ENCODE measurements at places on chromosomes 6 and 20.

DNA sequence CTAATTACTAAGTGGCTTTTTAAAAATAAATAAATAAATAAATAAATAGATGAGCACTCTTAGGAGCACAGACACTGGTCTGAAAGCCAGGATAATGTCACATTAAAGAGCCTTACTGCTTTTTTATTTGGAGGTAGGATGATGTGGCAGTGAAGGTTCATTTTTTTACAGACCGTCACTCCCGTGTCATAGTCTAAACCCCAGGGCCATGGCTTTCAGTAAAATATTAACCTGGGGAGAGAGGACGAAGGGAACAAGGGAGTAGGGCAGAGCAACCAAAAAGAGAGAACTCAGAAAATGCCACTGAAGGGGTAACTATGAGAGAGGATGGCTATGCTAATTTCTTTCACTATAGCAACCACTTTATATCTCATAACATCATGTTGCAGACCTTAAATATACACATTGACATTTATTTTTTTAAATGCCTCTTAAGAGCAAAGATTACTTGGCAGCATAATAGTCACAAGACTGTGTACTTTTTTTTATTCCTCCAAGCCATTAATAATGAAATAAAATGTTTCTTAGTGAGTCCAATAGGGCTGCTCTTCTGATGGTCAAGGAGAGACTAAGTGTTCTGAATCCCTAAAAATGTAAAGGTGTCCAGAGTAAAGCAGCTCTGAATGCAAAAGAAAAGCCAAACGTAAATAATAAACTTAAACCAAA lies 100.9 kb upstream of the SIM1 start:
- DNase-seq: no peak

DNA sequence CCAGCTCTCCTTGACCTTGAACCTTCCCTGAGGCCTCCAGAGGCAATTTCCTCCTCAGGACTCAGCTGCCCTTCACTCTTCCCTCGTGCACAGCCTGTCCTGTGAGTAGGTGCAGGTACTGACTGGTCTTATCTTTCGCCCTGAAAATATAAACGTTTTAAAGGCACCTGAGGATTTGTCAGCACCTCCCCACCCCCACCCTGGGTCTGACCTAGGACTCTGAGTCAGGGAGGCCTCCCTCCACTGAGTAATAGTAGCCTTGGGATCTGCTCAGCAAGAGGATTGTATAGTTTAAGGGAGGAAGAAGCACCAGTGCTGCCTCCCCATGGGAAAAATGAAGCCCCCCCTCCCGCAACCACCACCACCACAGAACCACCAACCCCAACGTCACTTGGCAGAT lies 54.6 kb downstream of the PPARD start:
- DNase-seq: no peak

- DNase-seq: no peak
These were observed 39.5 kb downstream of the ID4 start for GRCh38 chr6:19876672-19877071.

GRCh38 chr6:134911547-134911946 lies 38.4 kb downstream of the ALDH8A1 start:
- no peak for DNase-seq

- DNase-seq: peak; percentile 50
These were observed 1.0 kb upstream of the SYNCRIP start for GRCh38 chr6:85643537-85644278.

- no peak for DNase-seq
These were observed 175.9 kb upstream of the GJE1 start for GRCh38 chr6:141956868-141957267.

GRCh38 chr20:5400164-5400762 lies 83.5 kb upstream of the PROKR2 start:
- DNase-seq: peak; percentile 3

- no peak for DNase-seq
These were observed 476.2 kb upstream of the POU3F2 start for GRCh38 chr6:98358173-98358572.

DNA sequence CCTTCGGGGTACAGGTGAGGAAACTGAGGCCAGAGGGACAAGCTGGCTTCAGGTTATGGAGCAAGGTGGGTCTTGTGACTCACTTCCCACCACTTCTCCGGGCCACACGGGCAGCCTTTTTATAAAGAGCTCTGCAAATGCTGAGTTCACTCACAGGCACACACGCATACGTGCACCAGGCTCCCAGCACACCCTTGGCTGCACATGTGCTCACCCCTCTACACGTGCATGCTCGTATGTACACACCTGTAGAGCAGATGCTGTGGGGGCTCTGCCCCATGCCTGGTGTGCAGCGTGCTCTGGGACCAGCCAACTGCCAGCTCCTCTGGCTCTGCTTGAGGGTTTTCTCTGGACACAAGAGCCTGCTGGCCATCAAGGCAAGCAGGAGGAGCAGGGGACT lies 29.1 kb downstream of the VSTM2L start:
- no peak for DNase-seq

- no peak for DNase-seq
These were observed 11.2 kb downstream of the CST5 start for GRCh38 chr20:23868321-23868720.

- no peak for DNase-seq
These were observed 111.8 kb upstream of the SLC35F1 start for GRCh38 chr6:117795234-117795633.

DNA sequence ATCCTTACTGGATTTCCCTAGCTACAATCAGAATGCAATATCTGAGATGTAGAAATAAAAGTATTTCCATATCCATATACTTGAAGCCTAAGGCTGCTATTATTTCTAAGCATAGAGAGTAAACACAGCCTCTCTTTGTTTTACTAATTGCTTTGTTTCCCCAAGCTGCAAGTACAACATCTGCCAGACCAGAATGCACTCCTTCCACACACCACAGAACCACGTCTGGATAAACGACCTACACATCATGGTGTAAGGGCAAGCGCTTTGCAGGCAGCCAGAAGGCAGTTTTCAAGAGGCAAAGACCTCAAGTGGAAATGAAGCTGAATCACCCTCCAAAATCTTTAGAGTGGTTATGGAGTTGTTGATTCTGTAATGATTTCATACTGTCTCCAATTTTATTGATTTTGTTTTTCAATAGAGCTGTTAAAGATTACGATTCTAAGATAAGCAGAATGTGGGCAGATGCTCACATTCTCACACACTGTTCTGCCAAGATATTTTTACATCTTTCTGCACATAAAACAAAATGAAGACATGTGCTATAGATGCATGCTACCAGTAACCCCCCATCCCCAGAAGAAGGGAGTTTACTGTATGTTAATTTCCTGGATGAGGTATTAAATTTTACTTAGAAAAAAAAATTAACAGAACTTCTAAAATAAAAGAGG lies 88.8 kb downstream of the THEMIS start:
- no peak for DNase-seq

DNA sequence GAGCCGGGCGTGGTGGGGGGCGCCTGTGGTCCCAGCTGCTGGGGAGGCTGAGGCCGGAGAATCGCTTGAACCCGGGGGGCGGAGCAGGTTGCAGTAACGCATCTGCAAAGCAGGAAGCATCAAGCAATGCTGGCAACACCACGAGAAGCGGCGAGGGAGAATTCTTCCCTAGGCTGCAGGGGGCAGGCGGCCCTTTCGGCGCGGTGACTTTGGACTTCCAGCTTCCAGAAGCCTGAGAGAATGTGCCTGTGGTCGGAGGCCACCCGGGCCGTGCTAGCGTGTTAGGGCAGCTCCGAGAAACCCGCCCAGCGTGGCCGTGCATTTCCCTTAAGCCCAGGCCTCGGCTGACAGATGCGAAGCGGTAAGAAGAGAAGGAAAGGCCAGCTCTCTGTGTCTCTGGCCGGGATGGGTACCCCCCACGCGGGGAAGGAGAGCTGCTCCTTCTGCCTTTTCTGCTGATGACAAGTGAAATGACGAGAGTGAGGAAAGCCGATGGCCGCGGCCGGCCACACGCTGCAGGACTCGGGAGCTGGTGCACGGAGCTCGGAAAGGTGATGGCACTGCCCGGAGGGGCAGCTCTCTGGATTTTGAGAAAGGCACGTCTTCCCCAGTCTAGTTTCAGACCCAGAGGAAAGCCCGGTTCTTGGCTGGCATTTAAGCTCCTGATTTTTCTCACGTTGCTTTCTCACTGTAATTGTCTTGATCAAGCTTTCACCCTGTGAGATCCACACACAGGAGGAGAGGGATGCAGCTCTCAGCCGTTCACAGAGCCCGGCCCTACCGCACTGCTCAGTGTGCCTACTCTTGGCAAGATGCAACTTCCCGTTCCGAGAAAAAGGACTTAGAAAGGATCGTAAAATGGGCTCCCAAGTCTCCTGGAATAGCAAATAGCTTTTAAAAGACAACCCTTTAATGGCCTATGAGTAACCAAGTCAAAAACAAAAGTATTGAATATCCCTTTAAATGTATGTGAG lies 68.3 kb upstream of the EXOC2 start:
- no peak for DNase-seq

GRCh38 chr6:91278416-91278815 lies 691.5 kb upstream of the MAP3K7 start:
- no peak for DNase-seq

GRCh38 chr6:151452750-151453427 lies 963 bp upstream of the RMND1 start:
- no peak for DNase-seq

GRCh38 chr20:42350521-42350920 lies 732.3 kb upstream of the CHD6 start:
- no peak for DNase-seq

- DNase-seq: no peak
These were observed 36.6 kb downstream of the TTLL9 start for GRCh38 chr20:31907046-31907445.

GRCh38 chr20:62791301-62792181 lies 4.7 kb upstream of the MRGBP start:
- DNase-seq: peak; percentile 55

GRCh38 chr6:10237298-10238038 lies 177.4 kb downstream of the TFAP2A start:
- no peak for DNase-seq

GRCh38 chr6:79895382-79896074 lies 51.8 kb downstream of the ELOVL4 start:
- no peak for DNase-seq

DNA sequence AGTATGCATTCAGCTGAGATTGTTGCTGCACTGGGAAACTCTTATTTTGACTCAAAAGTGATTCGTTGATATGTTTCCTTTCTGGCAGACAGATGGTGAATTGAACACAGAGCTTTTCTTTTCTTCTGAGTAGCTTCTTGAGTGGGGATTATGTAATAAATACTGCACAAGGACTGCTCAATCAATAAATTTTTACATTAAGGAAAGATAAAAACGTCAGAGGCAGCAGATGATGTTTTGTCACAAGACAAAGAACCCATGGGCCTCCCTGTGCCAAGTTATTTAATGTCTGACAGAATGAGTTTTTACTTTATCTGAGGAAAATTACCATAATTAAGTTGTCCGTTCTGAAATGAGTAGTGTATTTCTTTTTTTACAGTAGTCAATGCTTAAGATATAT lies 460.3 kb downstream of the UTRN start:
- DNase-seq: no peak

- DNase-seq: no peak
These were observed 971 bp downstream of the NFKBIE start for GRCh38 chr6:44264154-44265006.

DNA sequence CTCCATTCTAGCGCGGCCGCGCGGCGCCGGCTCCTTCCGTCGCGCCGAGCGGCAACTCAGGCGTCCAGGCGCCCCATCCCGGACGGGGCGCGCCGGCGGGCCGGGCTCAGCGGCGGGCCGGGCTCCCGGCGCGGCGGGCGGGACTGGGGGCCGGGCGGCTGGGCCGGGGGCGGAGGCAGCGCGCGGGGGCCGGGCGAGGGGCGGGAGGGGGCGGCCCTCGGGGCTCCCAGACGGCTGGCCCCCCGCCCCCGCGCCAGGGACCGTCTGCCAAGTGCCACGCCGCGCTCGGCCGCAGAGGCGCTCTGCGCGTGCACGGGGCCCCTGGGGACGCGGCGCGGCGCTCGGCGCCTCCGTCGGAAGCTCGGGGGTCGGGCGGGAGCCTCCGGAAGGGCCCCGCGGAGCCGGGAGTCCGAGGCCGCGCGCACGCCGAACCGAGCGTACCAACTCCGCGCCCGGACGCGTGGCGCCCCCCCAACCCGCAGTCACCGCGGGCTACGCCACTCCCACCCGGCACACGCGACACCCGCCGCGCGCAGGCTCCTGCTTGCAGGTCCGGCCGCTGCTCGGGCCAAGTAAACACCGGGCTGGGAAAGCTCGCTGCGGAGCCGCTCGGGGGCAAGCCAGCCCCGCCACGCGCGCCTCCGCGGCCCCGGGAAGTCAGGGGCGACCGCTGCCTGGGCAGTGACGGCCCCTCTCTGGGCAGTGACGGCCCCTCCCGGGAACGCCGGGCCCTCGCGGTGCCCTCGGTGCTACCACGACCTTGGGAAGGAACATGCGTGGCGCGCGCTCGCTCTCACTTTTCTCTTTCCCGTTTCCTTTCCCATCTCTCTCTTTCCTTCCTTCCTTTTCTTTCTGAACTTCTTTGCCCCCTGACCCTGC lies at the start of gene PREX1:
Gene PREX1, minus strand, starts transcription at position 145 of the 879 bp plus-strand sequence. Its CDS starts 139 bp downstream, at position 6.
- DNase-seq: peak; percentile 73

DNA sequence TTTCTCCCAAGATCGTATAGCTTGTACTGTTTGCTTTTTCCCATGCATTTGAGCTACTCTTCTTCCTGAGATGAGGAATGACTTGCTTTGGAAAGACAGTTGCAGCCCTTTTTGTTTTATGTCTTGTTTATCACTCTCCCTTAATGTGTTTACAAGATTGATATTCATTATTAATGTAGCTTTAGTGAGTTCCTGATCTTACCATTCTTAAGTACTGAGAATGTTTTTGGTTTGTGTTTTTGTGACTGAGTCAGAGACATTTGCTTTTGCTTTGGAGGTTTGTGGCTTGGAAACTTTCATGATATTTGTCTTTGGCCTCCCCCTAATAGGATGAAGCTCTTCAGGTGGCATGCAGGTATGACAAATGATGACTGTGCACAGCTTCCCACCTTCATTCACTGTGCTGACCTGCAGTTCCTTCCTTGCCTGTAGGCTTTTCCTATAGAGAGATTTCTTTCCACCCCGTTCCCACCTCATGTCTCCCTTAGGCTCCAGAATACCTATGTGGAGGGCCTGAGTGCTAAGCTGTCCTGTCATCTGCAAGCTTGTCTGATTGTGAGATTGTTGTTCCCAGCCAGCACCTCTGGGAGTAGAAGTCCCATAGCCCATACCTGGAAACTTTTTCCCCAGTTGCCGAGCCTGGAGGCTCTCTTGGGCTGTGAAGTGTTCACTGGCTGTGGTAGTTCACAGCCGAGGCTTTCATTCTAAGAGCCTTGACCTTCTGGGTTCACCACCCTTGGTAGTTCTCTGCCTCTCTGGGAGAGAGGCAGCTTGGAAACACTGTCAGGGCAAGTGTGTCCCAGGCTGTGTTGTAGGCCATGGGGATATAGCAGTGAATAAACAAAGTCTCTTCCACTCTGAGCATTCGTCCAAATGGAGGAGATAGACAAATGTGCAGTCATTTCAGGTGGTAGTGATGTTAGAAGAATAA lies 27.1 kb downstream of the CDS2 start:
- peak; percentile 5 for DNase-seq

- DNase-seq: peak; percentile 59
These were observed 681 bp downstream of the DIDO1 start for GRCh38 chr20:62925420-62926228.

Measured in CD4-positive, CD25-positive, alpha-beta regulatory T cell (primary cell).